ENCODE measurements at places on chromosomes 13 and 19. TPM values are rescaled to one million over a fixed set of nuclear protein-coding genes. Genes with fewer than 3 reads are reported as not detected.
A peak's percentile ranks its signal among the peaks of the same experiment; 100 is the strongest.

- DNase-seq = peak; percentile 63
These were observed 11.6 kb upstream of the OR1M1 start for GRCh38 chr19:9075064-9075949.

GRCh38 chr13:40149611-40150274 is 494.3 kb downstream of the COG6 start:
- DNase-seq = peak; percentile 7

DNA sequence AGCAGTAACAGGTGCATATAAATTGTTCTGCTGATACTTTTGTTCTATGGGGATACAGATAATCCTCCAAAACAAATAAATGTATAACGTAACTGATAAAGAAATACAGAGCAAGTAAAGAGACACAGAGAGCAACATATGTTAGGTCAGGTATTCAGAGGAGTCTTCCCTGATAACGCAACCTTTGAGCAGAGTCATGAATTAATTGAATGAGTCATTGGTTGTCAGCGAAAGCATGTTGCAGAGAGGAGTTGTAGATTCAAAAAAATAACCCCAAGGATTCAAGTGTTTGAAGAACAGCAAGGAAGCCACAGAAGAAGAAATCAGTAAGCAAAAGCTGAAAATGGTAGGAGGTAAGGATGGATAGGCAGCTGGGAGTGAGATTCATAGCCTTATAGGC is 245.2 kb downstream of the TBC1D4 start:
- DNase-seq = no peak

GRCh38 chr19:1106841-1107660 is 3.3 kb downstream of the GPX4 start:
- no peak for DNase-seq

- DNase-seq = no peak
These were observed 158.8 kb upstream of the DACH1 start for GRCh38 chr13:72025836-72026235.

DNA sequence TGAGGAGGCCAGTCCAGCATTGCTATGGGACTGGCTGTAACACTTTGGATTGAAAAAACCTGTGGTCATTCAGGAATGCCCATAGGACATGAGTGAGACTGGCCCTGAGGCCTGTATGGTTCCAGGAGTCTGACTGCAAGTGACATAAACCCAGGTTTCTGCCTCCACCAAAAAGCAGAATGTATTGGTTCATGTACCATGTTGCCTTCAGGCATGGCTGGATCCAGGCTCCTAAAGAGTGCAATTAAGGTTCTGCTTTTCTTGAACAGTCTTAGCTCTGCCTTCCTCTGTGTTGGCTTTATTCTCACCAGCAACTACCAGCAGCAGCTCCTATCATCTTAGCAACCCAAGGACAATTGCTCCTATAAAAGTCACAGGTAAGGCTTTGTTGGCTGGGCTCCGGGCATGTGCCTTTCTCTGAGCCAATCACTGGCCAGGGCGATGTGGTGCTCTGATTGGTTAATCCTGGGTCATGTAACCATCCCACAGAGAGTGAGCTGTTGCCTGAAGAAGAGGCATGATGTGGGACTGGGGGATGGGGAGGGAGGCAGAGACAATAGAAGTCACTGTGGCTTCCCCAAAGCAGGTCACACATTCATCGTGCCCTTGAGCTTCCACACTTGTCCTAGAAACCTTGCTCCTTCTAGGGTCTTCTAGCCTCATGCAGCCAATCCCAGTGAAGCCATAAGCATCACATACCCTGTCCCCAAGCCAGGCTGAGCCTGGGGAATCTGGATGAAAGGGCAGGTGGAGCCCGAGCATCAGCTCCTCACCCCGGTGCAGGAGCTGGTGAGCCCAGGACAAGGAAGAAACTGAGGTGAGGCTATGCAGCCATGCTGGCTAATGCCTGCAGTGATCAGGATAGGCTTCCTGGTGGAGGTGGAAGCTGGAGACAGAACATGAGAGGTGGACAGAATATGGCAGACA is 123.9 kb downstream of the URI1 start:
- no peak for DNase-seq

- DNase-seq = no peak
These were observed 19.3 kb downstream of the AP1M1 start for GRCh38 chr19:16216744-16217670.

DNA sequence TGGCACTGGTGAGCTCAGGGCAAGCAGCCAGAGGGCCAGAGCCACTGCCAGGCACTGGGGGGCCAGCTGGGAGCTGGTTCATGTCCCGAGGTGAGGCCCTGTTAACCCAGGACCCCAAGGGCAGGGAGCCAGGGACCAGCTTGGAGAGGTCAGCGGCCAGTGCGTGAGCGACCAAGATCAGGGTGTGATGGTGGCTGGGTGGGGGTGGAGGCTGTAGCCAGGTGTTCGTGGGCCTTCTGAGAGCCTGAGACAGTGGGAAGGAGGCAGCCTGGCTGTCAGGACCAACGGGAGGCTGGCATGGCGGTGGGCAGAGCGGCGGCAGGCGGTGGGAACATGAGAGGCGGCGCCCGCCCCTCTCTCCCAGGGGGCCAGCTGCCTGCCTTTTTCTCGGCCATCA is 8.1 kb upstream of the KPTN start:
- no peak for DNase-seq

- no peak for DNase-seq
These were observed 23.1 kb downstream of the ARID3A start for GRCh38 chr19:948842-949496.

DNA sequence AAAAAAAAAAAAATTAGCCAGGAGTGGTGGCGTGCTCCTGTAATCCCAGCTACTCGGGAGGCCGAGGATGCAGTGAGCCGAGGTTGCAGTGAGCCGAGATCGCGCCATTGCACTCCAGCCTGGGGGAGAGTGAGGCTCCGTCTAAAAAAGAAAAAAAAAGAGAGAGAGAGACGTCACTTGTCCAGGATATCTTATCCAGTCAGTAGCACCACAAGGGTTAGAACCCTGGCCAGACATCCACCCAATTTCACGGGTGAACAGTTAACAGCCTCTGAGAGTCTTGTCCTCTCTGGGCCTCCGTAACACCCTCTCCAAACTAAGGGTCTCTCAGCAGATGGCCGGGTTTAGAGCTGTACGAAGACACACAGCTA is 917 bp upstream of the CLPTM1 start:
- no peak for DNase-seq

DNA sequence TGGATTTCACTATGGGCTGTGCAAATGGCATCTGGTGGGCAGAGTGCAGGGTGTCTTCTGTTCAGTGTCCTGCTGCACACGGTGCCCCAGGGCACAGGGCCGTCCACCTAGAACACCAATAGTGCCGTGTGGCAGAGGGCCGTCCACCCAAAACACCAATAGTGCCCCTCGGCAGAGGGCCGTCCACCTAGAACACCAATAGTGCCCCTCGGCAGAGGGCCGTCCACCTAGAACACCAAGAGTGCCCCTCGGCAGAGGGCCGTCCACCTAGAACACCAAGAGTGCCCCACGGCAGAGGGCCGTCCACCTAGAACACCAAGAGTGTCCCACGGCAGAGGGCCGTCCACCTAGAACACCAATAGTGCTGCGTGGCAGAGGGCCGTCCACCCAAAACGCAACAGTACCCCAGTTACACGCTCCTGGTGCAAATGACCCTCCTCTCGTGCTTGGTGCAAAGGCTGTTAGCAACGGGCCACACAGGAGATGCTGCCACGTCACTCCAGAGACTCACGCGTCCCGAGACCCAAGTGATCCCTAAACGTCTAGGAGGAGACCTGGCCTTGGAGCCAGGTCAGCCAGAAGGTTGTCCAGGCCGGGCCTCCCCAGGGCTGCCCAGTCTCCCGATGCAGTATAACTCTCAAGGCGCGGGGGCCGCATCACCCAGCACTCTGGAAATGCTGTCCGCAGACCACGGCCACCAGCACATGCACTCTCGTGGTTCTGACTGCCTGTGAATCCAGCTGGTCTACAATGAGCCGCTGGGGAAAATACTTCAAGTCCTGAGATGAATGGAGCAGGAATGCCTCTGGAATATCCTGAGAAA is 51.5 kb downstream of the RASA3 start:
- no peak for DNase-seq

DNA sequence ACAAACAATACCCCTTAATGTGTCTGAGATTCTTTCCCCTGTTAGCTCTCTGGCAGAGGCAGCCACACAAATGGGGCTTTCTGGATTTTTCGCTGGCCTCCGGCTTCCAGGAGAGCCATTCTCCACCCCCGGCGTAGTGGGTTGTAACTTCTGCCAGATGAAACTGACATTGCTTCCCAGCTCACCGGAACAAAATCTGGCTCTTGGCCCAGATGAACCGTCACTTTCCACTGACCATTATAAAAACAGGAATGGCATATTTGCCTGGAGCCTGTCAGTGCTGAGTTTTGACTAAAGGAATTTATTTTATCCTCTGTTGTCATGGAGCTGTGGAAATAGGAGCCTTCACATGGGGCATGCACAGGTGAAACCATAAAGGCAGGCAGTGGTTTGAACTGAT is 120.6 kb upstream of the GPR12 start:
- DNase-seq = no peak

- no peak for DNase-seq
These were observed 2.0 kb downstream of the TDRD3 start for GRCh38 chr13:60398907-60399589.

DNA sequence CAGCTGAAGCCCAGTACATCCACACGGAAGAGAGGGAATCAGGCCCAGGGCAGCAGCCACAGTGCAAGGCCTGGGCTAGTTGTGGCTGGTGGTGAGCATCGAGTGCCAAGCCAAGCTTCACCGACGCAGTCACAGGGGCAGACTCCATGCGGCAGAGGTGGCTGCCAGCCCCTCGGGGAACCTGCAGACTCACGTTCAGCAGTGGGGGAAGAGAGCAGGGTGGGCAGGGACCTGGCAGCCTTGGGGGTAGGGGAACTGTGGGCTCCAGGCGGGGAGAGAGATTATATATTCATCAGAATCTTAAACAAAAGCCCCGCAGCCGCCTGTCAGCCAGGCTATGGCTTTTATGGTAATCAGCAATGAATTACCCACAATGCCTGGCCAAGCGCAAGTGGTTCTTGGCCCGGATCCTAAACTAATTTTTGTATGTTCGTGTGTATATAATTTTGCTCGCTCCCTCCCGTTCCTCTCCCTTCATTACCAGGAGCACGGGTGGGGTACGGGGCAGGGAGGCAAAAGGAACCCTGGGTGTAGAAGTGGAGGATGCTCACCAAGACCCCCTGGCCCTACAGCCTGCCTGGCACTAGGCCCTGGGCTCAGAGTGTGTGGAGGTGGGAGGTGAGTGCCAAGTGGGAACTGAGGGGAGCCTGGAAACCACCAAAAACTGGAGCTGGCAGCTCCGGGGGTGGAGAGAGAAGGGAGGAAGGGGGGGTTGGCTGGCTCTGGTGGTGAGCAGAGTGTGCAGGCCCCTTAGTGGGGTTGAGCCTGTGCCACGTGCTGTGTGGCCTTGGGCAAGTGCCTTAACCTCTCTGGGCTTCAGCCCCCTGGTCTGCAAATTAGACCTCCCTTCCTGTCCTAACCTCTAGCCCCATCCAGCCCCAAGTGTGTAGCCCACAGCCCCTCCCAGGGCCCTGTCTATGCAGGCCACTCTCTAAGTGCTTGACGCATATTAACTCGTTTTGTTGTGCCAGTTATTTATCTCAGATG is 31.9 kb downstream of the PTPRS start:
- peak; percentile 79 for DNase-seq

GRCh38 chr13:28058866-28059613 is 41.3 kb downstream of the FLT3 start:
- no peak for DNase-seq

DNA sequence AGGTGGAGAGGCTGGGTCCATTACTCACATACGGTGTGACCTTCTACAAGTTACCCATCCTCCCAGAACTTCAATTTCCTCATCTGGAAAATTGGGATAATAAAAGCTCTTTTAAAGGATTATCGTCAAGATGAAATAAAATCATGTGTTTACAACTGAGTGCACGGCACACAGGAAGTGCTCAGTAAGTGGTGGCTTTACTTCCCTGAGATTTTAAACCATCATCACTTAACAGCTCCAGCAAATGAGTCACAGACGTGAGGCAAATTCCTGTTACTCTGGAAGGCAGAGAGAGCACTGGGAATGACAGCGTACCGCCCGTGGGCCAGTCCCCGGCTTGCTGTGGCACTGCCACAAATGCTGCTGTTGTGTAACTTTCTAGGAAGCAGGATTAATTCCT is 64.1 kb downstream of the MRPL57 start:
- no peak for DNase-seq

DNA sequence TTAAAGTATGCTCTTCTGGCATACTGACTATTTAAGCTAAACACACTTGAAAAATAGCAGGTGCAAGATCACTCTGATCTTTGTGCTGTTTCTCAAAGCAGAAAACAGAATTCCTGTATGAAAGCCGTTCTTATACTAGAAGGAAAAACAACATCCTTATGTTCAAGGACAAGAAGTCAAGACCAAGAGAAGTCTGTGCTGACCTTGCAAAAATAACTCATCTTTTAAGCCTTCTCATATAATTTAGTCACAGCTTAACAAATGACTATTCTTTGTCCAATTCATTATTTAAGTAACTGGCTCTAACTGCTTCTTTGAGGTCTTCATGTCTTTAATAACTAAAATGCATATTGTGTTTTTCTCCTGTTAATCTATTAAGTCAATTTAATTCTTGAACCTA is 2750.2 kb upstream of the PCDH20 start:
- DNase-seq = no peak

- no peak for DNase-seq
These were observed 1.6 kb downstream of the JOSD2 start for GRCh38 chr19:50509366-50509765.

DNA sequence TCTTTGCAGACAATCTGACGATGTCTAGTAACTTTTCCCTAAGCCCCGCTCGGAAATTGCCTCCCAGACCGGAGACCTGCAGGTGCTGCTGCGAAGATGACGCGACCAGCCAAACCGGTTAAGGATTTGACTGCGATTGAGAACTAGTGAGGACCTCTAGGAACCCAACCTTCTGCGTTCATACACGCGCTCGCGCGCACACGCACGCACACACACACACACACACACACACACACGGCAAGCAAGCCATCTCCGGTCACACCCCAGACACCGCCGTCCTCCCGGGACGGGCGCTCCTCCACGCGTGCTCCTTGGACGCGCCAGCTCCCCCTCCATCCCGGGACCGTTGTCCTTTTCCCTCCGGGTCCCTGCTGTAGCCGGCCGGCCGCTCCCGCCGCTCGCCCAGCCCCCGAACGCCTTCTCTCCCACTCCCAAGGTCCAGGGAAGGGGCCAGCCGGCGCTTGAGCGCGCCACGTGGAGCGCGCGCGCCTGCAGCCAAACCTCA is 1.2 kb downstream of the TBC1D4 start:
- DNase-seq = peak; percentile 36

DNA sequence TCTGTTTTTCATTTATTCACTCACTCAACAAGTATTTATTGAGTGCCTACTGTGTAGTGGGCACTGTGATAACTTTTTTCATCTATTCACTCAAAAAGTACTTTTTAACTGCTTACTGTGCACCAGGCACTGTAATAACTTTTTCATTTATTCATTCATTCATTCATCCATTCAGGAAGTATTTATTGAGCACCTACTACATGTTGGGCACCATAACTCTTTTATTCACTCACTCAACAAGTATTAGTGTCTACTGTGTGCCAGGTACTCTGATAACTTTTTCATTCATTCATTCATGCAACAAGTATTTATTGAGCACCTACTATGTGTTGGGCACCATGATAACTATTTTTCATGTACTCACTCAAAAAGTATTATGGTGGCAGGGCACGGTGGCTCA is 6.9 kb downstream of the CIB3 start:
- no peak for DNase-seq

- DNase-seq = no peak
These were observed 68.2 kb downstream of the ITGBL1 start for GRCh38 chr13:101520672-101521071.

Gene ERFL
- not detected for total RNA-seq

Gene GPR4
- 0.16 TPM for total RNA-seq

Gene PAK4
- 1.9 TPM for total RNA-seq

Gene MEF2B
- total RNA-seq = not detected

Gene HAUS8
- 1.9 TPM for total RNA-seq

Gene GPR183
- 3.1 TPM for total RNA-seq

Gene NLRP4
- total RNA-seq = under 0.01 TPM

All from occipital lobe (tissue), 3 donors.